Cortex of kidney (tissue), 1 donor: ENCODE measurements at places on chromosomes 11 and 22.

GRCh38 chr11:101169944-101170343, 40.3 kb upstream of the PGR start:
- DNase-seq: no peak

DNA sequence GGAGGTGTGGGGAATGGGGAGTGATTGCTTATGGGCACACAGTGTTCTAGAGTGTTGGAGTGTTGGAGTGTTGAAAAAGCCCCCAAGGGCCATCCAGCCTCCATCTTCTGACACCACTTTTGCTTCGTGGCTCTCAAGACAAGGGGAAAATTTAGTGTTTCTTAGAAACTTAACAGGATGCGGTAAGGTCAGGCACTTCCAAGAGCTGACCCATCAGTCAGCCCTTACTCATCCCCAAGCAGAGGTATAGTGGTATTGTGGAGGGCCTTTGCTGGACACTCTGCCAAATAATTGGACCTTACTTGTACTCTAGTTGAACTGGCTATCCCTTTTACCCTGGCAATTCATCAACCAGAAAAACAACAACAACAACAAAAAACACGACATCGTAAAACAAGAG, 14.8 kb upstream of the ALDH3B2 start:
- DNase-seq: no peak

DNA sequence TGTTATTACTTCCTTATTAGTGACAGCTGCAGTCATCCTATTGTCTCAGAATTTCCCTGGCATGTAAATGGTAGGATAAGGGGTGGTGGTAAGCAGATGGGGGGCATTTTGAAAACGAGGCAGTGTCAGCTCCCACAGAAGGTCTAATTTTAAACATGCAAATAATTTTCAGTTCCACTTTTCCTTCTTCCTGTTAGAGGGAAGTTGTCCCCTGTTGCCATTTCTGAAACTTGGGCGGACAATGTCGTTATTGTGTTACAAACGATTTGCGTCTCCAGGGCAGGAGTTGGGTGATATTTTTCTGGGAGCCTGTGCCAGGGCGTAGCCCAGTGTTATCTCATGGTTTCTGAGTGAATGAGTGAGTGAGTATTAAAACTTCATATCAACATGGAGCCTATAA, 7.4 kb downstream of the PTPRJ start:
- no peak for DNase-seq

DNA sequence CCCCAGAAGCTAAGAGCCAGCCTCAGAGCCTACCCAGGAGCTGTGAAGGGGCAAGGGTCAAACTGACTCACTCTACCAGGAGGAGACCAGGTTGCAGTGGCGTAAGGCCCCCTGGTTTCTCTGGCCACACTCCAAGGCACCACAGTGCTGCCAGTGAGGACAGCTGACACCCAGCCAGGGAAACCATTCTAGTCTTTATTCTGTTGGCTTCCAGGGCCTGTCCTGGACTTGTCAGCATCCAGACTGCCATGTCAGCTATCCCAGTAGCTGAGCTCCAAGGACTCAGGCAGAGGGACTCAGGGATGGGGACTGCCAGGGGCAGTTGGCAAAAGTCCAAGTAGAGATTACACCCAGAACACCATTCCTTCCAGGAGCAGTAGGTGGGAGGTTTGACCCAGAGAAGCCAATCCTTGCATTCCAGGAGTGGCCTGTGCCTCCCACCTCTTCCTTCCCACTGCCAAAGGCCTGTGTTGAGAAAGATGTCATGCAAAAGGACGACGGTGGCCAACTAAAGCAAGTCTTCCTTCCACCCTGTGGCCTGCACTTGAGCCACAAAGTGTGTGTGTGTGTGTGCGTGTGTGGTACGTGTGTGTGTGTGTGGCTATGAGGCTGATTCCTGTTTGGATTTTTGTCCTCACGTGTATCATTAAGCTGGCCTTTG, 3.6 kb upstream of the MAPK8IP1 start:
- DNase-seq: no peak

DNA sequence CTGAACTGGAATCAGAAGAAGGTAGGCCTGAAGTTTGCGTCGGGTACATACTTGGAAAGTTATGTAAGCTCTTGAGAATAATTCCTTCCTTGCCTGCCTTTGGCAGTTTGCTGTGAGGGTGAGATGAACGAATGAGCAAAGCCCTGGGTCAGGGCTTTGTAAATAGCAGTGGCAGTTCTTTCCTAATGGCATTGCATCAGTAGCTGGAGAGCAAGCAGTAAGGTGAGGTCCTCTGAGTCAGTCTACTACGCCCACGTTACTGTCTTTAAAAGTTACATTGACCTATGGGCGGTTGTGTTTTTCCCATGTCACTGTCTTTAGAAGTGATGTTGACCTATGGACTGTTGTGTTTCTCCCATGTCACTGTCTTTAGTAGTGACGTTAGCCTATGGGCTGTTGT, 179.1 kb upstream of the E2F8 start:
- DNase-seq: no peak

DNA sequence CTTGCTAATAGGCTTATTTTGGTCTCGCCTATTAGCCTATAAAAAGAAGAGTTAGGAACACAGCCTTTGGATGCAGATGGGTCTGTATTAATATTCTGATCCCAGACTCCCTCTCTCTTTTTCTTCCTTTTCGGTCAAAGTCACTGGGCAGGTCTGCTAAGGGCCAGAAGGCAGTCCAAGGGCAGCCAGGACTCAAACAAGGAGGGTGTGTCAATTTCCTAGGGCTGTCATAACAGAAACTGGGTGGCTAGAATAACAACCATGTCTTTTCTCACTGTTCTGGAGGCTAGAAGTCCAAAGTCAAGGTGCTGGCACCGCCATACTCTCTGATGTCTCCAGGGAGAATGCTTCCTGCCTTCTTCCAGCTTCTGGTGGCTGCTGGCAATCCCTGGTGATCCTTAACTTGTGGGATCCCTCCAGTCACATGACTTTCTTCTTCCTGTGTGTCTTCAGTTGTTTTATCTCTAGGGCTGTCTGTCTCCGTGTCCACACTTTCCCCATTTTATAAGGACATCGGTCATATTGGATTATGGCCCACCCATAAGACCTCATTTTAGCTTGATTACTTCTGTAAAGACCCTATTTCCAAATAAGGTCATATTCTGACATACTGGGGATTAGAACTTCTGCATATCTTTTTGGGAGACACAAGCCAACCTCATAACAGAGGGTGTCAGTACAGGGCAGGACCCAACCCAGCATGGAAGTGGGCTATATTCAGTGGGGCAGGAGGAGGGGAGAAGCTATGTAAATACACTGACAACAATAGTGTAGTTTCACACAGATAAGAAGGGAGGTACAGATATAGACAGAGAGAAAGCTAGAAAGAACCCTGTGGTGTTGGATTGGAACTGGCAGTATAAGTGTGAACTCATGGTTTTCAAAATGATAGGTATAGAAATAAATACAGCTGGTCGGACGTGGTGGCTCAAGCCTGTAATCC, 5.9 kb upstream of the CSF2RB start:
- DNase-seq: no peak

- no peak for DNase-seq
Observed at GRCh38 chr11:119481667-119482400, 58.9 kb upstream of the THY1 start.

DNA sequence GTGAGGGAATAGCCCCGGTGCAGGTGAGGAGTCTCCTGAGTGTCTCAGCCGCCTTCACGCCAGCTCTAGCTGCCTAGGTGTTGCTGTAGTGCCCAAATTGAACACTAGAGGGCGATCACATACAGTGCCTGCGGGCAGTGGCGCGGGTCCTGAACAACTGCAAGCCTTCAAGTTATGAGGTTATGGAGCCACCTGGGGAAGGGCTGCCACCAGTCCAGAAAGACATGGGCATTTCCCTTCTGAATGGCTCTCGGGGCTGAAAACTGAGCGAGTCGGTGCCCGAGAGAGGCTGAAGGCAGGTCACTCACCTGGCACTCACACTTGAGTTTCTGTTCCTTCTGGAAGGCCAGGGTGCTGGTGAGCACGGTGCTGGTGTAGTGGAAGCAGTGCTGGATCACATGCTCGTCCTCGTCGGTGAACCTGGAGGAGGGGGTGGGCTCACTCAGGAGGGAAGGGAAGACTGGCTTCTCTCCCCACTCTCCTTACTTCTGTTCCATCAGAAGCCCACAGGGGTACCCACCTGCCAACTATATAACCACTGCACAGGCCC, 88.4 kb downstream of the PDE2A start:
- DNase-seq: no peak

- no peak for DNase-seq
Observed at GRCh38 chr22:33357981-33358399, 299.8 kb upstream of the SYN3 start.

GRCh38 chr11:17572791-17573460, 25.9 kb downstream of the OTOG start:
- no peak for DNase-seq

DNA sequence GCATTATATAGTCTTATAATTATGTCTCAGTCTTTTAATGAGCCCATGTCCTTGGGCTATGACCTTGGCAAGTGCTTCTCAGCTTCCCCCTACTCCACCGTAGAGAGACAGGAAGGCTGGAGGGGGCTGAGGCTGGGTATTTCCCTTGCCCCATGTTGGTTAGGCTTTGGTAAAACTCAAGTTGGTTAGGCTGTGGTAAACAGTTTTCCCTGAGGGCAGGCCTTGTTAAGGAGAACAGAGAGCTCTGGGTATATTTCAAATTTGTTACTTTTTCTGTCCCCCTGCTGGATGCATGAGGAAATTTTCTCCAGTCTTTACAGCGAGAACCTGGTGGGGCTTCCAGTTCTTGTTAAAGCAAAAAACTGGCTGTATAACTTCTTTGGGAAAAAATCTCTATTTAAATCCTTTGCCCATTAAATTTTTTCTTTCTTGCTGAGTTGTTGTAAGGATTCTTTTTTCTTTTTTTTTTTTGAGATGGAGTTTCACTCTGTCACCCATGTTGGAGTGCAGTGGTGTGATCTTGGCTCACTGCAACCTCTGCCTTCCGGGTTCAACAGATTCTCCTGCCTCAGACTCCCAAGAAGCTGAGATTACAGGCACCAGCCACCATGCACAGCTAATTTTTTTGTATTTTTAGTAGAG, 12.2 kb upstream of the DCHS1 start:
- DNase-seq: no peak

DNA sequence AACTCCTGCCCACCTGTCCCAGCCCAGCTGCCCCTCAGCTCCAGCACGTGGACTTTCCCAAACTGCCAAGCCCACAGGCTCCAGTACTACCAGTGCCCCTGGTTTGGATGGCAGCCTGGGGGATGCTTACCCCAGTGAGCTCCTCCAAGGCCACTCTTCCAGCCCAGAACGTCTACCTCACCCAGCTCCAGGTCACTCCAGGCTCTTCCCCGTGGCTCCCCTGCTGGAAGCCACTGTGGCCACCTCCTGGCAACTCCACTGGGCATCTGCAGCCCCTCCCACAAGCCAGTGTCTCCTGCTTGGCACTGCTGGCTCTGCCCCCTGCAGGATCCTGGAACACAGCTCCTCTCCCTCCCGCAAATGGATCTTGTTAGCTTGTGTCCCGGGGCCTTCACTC, 29.3 kb downstream of the LMO1 start:
- DNase-seq: no peak

DNA sequence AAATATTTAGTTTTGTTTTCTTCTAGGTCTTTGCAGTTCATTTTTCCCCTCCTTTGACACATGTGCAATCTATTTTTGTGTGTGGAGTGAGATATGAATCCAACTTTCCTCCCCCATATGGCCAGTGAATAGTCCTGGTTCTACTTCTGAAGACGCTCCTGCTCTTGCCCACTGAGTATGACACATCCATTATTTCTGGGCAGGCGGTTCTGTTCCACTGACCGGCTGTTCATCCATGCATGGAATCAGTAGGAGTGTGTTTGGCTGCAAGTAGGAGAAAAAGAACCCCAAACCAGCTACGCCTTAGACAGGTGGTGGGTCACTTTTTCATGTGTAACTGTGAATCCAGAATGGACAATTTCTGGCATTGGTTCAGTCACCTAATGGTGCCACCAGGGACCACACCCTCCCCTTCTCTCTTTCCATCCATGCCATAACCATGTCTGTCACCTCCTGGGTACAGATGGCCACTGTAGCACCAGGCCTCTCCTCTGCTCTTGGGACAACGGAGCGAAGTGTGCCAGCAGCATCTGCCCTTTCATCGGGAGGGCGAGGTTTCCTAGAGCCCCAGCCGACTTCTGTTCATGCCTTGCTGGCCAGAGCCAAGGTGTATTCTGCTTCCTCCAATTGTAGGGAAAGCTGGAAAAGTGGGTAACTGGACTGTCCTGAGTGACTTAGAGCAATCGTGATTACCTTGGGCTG, 67.4 kb upstream of the SLC22A12 start:
- no peak for DNase-seq

DNA sequence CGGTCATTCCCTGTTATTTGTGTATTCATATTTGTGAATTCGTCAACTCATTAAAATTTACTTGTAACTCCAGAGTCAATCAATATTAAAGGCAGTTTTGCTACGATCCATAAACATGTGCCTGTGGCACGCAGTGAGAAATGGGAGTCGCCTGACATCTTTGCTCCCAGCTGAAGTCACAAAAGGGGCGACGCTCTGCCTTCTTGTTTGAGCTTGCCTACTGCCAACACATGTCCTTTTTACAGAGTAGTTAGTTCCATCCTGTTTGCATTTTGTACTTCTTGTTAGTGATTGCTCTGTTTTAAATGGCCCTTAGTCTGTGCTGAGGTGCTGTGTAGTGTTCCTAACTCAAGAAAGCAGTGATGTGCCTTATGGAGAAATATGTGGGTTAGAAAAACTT, 305.3 kb downstream of the ETS1 start:
- no peak for DNase-seq

DNA sequence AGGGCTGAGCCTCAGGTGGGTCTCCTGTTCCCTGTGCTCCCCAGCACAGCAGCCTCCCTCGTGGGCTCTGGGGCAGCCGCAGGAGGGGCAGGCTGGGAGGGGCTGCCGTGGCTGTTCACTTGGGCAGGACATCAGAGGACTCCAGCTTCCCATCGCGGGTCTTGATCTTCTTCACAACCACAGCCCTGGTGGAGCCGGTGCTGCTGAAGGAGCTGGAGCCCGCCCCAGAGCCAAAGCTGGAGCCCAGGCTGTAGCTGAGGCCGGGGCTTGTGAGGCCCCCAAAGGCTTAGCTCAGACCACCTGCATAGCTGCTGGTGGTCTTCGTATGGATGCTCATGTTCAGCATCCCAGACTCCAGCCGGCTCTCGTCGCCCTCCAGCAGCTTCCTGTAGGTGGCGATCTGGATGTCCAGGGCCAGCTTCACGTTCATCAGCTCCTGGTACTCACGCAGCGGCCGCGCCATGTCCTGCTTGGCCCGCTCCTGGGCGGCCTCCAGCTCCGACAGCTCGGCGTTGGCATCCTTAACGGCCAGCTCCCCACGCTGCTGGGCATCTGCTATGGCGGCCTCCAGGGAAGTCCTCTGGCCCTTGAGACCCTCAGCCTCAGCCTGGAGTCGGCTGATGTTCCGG, 126.1 kb downstream of the NECTIN1 start:
- no peak for DNase-seq

- no peak for DNase-seq
Observed at GRCh38 chr11:34909955-34910354, 6.2 kb downstream of the APIP start.

GRCh38 chr11:130671801-130672700, 223.6 kb downstream of the ADAMTS15 start:
- DNase-seq: no peak

DNA sequence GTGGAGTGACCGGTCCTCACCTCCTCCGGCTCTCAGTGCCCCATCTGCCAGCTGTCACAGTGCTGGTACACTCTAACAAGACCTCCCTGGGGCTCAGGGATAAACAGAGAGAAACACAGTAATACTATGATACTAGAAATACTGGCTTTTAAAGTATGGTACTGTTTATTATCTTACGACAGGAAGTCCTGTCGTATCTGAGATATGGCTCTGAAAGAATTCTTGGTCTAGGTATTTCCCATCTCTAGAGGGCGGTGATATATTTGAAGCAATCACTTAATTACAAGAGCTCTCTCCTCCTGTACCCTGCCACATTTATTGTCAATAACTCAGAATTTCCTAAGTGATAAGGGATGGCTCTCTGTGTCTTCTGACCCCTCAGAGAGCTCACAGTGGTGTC, 119.1 kb downstream of the RRM1 start:
- DNase-seq: no peak
